ENCODE measurements at places on chromosomes 1 and 21. TPM values are rescaled to one million over a fixed set of nuclear protein-coding genes. Genes with fewer than 3 reads are reported as not detected.

DNA sequence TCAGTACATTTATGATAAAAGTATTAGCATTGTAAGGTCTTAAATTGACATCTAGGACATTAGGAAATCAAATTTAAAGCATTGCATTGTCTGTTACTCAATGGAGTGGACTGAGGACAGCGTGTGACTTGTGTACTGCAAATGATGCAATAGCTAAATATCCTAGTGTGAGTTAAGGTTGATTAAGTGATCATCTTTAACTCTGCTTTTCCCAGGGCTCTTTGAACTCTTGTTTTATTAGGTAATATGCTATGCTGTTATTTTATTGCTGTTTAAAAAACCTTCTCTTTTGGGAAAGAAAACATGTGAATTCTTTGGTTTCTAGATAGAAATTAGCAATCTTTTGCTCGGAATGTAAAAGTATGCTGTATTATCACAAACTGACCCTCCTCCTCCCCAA, 38.6 kb downstream of the NFIA start:
- no peak for DNase-seq

DNA sequence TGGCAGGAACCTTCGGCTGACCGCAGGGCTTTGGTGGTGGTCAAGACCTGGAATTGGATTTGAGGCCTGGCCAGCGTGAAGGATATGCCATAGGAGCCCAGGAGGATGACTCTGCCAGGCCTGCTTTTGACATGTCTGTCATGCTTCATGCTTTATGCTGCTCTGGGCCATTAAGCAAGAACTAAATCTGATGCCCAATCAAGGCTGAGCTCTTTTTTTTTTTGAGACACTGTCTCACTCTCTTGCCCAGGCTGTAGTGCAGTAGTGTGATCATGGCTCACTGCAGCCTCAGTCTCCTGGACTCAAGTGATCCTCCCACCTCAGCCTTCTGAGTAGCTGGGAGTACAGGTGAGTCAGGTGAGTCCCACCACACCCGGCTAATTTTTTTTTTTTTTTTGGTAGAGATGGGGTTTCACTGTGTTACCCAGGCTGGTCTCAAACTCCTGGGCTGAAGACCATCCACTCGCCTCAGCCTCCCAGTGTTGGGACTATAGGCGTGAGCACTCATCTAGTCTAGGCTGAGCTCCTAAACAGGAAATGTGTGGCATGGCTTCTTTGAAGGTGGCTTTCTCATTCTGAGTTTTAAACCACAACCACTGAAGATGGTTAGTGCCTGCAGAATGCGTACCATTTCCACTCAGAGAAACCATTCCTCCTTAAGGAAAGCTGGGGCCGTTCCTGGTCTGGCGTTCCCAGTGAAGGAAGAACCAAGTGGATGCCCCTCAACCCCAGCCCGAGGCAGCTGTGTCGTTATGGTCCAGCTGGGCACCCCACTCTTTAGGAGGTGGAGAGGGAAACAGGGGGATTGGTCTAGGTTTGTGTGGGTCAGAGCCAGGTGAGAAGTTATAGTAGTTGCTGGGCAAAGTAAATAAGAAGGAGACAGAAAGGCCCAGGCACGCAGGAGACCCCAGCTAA, 34.2 kb upstream of the ATP5PO start:
- DNase-seq: no peak

- no peak for DNase-seq
Observed at GRCh38 chr1:101071470-101071891, 45.9 kb upstream of the DPH5 start.

Gene C8A
- not detected for total RNA-seq
